ENCODE measurements at places on chromosomes 4 and X.

GRCh38 chr4:87087420-87087819 lies 133.0 kb downstream of the KLHL8 start:
- no peak for DNase-seq

DNA sequence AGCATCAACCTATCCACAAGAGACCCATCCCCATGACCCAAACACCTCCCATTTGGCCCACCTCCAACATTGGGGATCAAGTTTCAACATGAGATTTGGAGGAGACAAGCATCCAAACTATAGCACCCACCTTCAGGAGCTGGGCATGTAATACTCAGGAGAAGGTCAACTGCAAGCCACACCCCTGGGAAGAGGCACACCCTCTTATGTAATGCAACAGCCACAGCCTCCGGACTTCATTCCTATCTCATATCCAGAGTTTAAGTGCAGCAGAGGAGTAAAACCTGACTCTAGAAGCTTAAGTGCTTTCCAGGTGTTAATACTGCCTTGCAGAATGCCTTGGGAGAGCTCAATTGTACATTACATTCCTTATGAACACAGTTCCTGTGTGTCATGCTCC lies 197.4 kb downstream of the PTTG2 start:
- DNase-seq = no peak

DNA sequence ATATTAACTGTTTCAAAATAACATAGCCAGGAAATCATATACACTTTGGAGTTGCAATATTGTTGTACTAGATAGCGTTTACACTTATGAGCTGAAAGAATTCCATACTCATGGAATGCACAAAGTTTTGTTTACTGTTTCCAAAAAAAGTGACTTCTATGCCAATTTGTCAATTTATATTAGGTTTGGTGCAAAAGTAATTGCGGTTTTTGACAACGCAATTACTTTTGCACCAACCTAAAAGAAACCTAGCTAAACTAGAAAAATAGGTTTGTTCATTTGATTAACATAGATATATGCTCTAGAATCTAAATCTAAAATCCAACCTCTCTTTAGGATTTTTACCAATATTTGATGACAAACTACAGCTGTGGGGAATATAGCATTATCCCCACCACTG lies 15.2 kb downstream of the RXFP1 start:
- no peak for DNase-seq

GRCh38 chrX:120145295-120145925 lies 13.0 kb upstream of the RHOXF2 start:
- DNase-seq = no peak

- no peak for DNase-seq
These were observed 113.6 kb downstream of the ZNF518B start for GRCh38 chr4:10343656-10344055.

DNA sequence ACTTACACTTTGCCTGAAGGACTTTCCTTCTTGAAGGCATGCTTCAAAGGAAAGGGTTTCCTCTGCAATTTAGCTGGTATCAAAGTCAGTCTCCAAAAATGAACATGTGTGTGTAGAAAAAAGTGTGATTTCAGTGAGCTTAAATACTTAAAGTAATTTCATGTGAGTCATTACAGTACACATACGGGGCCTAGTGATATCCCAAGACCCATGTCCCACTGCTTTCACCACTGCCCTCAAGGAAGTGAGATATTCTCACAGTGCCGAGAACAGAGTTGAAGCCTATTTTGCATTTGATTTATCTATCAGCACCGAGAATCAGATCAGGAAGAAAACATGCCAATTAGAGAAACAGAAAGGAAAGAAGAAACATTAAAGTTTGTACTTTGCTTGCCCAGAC lies 61.0 kb downstream of the CHST7 start:
- DNase-seq = no peak

DNA sequence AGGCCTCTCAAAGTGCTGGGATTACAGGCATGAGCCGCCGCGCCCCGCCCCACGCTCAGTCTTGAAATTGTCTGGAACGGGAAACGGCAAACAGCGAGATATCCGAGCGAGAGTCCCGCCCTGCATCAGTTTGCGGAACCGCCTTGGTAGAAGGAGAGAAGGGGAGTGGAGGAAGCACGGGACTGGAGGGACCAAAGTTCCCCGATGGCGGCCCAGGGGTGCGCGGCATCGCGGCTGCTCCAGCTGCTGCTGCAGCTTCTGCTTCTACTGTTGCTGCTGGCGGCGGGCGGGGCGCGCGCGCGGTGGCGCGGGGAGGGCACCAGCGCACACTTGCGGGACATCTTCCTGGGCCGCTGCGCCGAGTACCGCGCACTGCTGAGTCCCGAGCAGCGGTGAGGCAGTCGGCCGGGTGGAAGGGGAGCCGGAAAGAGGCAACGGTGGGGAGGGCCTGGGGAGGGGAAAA lies at the start of gene BST1:
TSS of gene BST1 (plus strand) at position 125 of the 463 bp plus-strand sequence. CDS start at position 205, 80 bp downstream.
- DNase-seq = peak; percentile 72

GRCh38 chrX:103776546-103776945 lies at the start of gene PLP1:
Gene PLP1 (plus strand): TSS chrX:103776840. CDS start chrX:103776996, 156 bp downstream.
- no peak for DNase-seq

- peak; percentile 13 for DNase-seq
These were observed 186.9 kb downstream of the CAMK2D start for GRCh38 chr4:113574636-113575103.

DNA sequence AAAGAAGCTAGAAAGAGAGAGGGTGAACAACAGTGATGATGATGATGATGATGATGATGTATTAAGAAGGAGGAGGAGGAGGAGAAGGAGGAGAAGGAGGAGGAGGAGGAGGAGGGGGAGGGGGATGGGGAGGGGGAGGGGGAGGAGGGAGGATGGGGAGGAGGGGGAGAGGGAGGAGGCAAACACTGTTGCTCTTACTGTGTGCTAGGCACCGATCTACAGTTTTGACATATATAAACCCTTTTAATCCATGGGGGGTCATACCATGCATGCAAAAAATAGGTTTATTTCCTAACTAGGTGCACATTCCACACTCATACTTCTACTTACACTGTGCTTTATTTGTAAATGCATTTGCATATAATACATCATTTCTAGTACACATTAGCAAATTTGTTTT lies 482.8 kb upstream of the FAM241A start:
- DNase-seq = no peak

- DNase-seq = peak; percentile 14
These were observed 388.7 kb downstream of the FAT4 start for GRCh38 chr4:125703443-125703842.

DNA sequence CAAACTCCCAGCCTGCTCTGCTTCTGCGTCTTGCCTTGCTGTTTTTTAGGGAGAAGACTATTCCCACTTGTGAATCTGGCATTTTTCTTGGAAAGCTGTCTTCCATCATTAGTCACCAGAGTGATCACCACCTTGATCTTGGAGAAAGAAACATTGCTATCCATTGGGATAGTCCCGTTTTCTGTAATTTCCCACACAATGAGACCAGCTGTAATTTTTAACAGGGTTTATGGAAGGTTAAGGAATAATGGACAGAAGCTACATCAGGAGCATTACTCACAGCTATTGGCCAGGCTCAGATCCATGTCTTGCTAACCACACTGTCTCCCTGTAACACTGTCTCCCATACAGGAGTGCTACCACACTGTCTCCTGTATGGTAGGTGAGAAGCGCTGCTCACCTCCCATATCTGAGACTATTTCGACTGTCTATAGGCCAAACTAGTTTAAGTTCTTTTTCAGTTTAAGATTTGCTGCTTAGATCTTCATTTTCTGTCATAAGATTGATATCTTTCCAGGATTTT lies 523.0 kb downstream of the SPRY1 start:
- no peak for DNase-seq

GRCh38 chr4:106355193-106355592 lies 13.4 kb downstream of the GIMD1 start:
- DNase-seq = no peak

DNA sequence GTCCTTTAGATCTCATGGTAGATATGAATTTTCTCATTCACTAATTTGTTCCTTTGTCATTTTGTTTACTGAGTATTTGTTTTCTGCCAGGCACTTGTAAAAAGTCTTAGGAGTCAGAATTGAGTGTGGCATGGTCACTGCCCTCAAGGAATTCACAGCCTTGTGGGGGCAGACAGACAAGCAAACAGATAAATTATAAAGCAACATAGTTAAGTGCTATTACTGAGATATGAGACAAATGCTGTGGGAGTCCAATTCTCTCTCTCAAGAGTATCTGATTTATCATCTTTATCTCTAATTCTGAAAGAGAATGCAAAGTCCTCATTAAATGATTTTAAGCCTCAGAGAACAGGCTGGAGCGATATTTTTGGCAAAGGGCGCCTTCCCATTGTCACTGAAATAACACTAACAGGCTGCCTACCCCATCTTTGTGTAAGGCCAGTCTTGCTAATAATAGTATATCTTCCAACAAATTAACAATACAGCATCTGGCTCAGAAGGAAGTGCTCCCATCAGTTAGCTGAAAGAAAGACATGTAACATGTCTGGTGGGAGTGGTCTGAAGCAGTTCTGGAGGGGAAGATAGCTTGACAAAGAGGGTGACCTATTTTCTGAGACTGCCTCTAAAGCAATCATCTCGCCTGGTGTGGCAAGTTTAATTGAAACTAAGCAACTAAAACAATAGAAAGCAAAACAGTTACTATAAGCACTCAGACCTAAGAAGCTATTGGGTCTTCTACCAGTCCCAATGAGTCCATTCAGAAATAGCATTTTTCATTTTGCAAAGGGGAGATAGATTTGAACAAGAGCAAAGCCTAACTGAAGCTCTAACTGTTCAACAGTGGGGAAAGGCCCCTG lies 61.5 kb upstream of the AMOT start:
- DNase-seq = no peak
